Fibroblast of upper back skin (primary cell): ENCODE measurements at places on chromosomes 11 and 22.

- peak; percentile 97 for DNase-seq
Observed at GRCh38 chr11:12433571-12434324, 56.4 kb downstream of the PARVA start.

DNA sequence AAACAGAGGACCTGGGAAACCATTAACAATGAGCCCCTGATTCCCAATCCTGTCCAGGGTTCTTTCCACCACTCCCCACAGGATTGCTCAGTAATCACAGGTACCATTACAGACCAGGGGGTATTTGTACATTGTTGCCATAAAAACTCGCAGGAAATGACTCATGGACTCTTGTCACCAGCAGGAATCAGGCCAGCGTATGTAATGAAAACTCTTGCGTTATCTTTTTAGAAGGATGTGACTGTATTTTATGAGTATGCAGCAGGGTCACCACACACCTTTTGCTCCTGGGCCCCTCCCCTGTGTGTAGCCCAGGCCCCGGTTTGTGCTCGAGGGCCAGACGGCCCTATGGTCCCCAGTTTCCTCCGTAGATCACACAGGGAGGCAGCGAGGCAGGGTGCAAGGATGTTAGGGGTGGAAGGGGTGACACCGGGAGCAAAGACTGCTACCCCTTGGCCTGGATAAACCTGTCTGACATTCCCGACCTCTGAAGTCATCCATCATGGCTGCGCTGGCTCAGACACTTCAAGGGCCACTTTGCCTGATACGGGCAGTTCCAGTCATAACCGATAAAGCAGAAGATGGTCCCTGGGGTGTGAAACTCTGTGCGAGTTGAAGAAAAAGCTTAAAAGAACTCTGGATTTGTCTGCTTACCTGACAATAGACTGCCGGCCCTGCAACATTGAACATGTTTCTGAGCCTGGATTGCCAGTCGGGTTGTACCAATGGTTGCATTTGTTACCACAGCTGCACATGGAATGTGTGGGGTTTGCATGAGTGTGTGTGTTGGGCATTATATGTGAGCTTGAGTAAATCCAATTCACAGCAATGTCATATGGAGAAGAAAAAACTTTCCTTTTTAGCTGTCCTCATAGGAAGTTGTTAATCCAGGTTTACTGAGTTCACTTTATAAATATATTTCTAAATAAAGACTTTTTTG is 56.9 kb downstream of the MICAL2 start:
- peak; percentile 91 for DNase-seq

DNA sequence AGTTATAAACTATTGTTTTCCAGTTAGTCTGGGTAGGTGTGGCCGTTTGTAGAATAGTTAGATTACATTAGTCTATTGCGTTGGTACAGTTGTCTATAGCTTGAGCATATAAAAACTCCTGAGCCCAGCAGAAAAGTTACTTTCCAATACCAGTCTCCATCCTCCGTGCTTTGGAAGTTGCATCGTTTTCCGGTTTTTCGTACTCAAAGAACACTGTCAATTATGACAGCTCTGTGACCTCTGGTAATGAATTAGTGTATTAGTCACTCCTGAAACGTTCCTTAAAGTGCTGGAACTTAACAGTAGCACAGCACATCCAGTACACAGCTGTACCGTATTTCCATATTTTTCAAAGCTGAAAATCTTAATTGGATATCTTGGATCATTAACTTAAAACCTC is 808 bp upstream of the MSANTD2 start:
- peak; percentile 44 for DNase-seq

DNA sequence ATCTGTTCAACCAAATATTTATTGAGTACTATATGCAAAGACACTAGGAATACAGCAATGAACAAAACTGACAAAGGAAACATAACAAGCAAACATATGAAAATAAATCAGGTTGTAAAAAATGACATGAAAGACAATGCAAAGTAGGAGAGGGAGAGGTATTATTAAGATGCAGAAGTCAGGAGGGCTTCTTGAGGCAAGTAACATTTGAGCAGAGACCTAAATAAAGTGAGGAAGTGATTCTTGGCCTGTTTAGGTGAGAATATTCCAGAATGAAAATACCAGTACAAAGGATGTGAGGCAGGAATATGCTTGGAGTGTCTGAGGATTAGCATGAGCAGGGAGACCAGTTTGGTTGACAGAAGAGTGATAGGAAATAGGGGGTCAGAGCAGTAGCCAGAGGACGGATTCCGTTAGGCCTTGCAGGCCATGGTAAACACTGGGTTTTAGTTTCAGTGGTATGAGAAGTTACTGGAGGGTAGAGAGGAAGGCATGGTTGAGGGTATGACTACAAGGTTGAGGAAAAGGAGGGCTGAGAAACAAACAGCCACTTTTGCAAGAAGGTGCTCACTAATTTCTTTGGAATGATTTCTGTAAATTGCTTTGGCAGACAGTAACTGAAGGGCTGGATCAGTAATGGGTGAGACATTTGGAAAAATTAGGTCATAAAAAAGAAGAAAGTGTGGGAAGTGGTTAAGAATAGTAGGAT is 191.9 kb downstream of the SWAP70 start:
- peak; percentile 62 for DNase-seq

DNA sequence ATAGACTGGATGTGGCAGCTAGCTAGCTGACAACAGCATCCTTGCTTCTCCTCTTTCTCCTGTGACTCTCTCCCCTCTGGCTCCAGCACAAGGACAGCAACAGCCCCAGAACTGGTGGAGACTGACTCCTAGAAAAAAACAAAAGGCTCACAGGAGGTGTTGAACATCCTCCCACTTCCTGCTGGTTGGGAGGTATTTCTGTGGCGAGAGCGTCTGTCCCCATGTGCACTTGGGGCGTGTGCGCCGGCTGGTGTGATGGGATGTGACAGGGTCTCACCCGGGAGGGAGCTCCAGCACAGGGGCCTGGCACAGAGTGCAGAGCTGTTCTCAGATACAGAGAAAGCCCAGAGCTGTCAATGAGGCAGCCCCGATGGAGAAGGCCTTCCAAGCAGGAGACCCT is 107.2 kb upstream of the E2F8 start:
- no peak for DNase-seq

DNA sequence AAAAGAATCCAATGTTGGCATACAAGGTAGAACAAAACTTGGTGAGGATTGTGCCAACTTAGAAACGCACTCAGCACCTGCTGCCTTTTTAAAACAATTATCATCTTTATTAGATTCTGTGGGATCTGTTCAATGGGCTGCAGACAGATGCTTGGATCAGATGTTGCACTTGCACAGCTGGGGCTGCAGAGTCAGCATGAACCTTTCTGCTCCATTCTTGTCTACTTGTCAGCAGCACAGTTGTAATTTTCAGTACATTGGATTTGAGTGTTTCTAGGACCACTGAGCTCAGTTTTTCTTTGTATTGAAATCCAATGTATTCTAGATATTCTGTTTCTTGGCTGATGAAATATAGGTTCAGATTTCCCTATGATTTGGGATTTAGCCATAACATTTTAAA is 164.5 kb downstream of the LUZP2 start:
- no peak for DNase-seq

- DNase-seq: no peak
Observed at GRCh38 chr11:69327741-69328191, 33.8 kb downstream of the MYEOV start.

DNA sequence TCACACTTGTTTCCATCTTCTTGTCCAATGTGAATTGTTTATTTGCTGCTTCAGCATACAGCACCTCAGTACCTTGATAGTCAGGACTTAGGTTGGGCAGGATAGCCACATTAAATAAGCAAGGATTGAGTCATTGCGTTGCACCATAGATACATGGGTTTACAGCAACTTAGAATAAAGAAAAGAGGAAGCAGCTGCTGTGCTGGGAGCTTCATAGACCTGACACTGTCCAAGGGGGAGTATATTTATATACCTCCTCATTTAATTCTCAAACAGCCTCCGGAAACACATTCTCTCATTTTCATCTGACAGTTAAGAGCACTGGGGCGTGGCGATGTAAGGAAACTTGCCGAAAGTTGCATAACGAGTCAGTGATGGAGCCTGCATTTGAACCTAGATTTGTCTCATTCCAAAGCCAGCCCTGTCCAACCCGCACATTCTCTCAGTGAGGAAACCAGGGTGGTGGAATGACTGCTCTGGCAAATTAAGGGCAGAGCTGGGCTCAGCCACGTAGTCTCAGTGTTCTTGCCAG is 42.2 kb downstream of the UBASH3B start:
- peak; percentile 75 for DNase-seq

DNA sequence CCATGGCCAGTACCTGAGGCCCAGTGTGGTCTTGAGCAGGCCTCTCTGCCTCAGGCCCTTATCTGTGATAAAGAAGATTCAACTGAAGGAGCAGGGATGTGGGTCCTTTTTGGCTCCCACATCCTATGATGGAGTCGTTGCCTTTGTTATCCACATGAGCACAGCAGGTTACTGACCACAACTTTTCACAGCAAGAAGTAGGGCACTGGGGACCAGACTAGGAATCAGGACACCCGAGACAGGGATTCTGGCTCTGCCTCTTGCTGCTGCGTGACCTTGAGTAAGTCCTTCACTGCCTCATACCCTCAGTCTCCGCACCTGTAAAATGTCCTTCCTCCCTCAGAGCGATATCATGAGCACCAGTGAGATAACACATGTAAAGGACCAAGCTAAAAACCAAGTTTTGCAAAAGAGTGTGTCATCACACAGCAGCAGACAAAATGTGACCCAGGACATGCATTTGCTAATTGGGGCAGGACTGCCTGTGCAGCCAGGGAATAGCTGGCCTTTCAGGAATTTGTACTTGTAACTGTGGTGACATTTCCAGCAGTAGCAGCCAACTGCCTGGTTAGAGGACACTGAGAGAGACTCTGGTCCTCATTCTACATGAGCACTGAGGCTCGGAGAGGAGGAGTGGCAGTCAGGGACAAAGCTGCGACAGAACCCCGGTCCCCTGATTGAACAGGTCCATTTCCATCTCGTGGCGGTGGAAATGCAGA is 13.2 kb upstream of the SMIM35 start:
- DNase-seq: no peak

DNA sequence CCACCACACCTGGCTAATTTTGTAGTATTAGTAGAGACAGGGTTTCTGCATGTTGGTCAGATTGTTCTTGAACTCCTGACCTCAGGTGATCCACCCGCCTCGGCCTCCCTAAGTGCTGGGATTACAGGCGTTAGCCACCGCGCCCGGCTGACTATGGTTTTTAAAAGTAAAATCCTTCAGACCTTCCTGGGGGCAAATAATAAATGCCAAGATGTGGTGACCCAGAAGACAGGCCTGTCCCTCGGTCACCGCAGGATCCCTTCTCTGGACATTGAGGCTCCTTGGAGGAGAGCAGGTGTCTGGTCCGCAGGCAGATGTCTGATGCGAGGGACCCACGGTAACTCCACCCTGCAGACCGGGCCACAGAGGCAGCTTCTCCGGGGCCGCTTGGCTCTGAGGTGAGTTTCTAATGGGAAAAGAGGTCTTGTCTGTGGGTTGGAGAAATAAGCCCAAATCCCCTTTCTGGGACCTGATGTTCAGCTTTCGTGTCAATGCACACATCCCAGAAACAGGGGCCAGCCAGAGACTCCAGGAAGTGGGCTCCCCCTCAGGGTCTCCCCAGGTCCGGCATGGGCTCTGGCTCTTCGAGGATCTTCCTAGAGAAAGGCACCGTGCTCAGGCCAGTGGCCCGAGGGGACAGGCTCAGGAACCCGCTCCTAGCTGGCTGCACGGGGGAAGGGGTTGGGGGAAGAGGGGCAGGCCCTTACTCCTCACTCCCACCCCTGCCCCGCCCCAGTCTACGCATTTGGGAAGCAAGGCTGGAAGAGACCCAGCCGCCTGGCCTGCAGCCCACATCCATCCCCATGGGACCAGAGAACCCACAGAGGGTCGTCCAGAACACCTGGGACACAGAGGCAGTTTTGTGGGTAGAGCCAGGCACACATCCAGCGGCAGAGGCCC is 100.6 kb downstream of the WNT7B start:
- DNase-seq: no peak

DNA sequence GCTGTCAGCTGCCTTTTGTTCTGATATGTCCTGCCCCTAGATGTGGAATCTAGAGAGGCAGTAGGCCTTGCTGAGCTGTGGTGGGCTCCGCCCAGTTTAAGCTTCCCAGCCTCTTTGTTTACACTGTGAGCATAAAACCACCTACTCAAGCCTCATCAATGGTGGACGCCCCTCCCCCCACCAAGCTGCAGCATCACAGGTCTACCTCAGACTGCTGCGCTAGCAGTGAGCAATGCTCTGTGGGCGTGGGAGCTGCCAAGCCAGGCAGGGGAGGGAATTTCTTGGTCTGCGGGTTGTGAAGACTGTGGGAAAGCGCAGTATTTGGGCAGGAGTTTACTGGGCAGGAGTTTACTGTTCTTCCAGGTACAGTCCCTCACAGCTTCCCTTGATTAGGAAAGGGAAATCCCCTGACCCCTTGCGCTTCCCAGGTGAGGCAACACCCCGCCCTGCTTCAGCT is 98.5 kb downstream of the SMCO4 start:
- no peak for DNase-seq

DNA sequence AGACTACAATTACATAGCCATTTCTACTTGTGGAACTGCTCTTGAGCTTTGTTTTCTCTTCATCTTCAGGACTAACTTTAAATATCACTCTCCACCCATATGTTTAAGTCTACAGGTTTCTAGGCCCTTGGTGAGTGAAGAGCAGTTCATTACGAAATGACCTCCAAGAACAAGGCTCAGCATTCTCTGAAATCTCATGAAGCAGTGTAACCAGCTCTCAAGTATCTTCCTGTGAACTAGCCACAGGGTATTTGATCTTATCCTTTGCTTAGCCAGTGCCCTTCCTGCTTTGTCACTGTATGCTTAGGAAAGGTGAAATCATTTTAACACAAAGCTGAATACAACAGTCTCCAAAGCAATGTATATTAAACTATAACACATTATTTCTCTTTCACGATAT is 20.4 kb upstream of the LYVE1 start:
- no peak for DNase-seq
